Stimulated activated CD4-positive, alpha-beta T cell treated with anti-CD3 and anti-CD28 coated beads, TNF-alpha, amount 100 ng/mL, for 1 hour (primary cell): ENCODE measurements at places on chromosomes 7 and 10.

DNA sequence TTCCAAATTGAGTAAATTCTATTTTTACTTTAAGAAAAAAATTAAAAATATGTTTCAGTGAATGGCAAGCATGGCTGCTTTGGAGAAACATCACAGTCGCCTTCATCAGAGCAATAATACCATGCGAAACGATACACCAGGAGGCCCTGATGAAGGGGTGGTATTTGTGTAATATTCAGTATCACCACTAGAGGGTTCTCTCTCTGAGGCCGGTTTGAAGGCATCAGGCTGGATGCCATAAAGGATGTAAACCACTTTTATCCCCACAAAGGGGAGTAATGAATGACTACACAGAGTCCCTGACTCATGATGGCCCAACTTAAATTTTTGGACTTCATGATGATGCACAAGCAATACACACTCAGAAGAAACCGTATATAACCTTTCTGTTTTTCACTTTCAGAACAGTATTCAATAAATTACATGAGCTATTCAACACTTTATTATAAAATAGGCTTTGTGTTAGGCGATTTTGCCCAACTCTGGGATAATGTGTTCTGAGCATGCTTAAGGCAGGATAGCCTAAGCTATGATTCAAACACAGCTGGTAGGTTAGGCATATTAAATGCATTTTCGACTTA is 95.5 kb downstream of the PPP1R17 start:
- no peak for DNase-seq

- DNase-seq: no peak
Measured at GRCh38 chr10:5078547-5079180, 15.6 kb upstream of the AKR1C3 start.

DNA sequence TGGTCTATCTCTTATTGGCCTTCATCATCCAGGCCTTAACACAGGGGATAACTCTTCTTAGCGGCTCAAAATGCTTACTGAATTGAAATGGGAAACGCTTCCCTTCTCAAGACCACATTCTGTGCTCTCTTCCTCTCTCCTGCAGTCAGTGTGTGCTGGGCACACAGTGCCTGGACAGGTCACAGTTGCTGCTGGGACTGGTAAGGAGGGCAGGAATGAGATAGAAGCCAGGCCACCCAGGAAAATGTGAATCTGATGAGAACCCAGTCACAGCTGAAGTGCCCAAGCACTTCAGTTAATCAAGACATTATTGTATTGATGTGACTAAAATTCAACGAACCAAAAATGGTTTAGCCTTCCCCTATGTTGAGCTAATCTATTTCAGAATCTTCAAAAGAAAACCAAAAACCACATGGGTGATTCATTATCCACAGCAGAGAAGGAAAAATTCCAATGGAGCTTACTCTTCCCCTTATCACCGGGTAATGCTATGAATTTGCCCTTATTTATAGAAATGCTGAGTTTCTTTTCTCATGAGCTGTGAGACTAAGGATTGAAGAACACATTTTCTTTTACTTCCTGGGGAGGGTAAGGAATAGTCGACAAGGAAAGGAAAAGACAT is 41.2 kb upstream of the PLPP4 start:
- DNase-seq: no peak

- no peak for DNase-seq
Measured at GRCh38 chr7:141359740-141360415, 191.3 kb upstream of the AGK start.

DNA sequence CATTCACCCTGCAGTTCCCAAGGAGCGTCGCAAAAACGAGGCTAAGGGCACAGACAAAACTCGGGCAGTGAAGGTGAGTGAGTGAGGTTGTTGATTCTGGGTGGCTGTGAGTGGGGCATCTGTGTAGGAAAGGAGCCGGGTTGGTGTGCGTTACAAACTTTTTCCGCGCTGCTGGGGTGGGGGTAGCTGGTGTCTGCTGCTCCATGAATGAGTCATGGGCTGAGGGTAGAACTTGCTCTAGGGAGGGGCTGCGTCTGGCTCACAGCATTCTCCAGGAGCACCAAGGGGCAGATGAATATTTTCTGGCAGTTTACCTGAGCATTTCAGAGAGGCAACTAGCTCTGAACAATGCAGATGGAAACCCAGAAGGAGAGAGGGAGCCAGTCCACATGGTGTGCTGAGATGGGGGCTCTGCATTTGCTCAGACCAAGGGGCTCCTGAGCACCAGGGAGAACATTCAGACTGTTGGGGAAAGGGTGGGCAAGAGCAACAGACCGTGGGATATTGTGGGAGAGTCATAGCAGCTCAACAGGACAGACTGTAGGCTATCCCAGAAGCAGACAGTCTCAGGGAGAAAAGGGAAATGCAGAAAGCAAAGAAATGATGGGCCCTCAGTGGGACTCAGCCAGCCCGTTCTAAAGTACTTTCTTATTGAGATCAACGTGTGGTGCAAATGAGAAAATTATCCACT is 18.8 kb downstream of the NOBOX start:
- DNase-seq: no peak
